A549 treated with DMSO at 1 μM for 4 hours (cell line): ENCODE measurements at places on chromosomes 1 and 21. TPM values are rescaled to one million over a fixed set of nuclear protein-coding genes. Genes with fewer than 3 reads are reported as not detected.

The ANKRD34A gene
- 0.17 to 0.69 TPM (median 0.23 TPM) in 5 replicates for total RNA-seq

The SLC5A3 gene
- total RNA-seq, result 3.4 to 5.5 TPM (median 5.1 TPM) in 5 replicates

The IFI44L gene
- total RNA-seq, result 0.02 to 0.09 TPM (median 0.02 TPM) in 3 of 5 replicates, not detected in the others

The CYP4A11 gene
- not detected in 5 replicates for total RNA-seq

The RIPK4 gene
- total RNA-seq, result 11.4 to 15.0 TPM (median 12.3 TPM) in 5 replicates

The RC3H1 gene
- total RNA-seq, result 5.7 to 7.7 TPM (median 7.1 TPM) in 5 replicates

The AIRE gene
- not detected in 5 replicates for total RNA-seq

The GBP7 gene
- not detected in 5 replicates for total RNA-seq

The TMOD4 gene
- total RNA-seq, result 0.25 to 0.44 TPM (median 0.33 TPM) in 4 of 5 replicates, not detected in the other

The OBSCN gene
- total RNA-seq, result 3.9 to 6.4 TPM (median 5.8 TPM) in 5 replicates

The PDXK gene
- 231 to 311 TPM (median 266 TPM) in 5 replicates for total RNA-seq

The RORC gene
- 0.02 to 0.07 TPM (median 0.03 TPM) in 3 of 5 replicates, not detected in the others for total RNA-seq

The FAM163A gene
- 0.02 TPM in 1 of 5 replicates, not detected in the others for total RNA-seq

The SLC5A9 gene
- total RNA-seq, result 0.08 TPM in 1 of 5 replicates, not detected in the others

The C1orf87 gene
- not detected in 5 replicates for total RNA-seq

The LRP8 gene
- total RNA-seq, result 43.8 to 54.8 TPM (median 52.5 TPM) in 5 replicates

The OR2G6 gene
- not detected in 5 replicates for total RNA-seq

The LIPI gene
- total RNA-seq, result not detected in 5 replicates

The S100A13 gene
- total RNA-seq, result 154 to 169 TPM (median 160 TPM) in 5 replicates

The NR1I3 gene
- total RNA-seq, result 0.21 TPM in 1 of 5 replicates, not detected in the others

The RNU1-2 gene
- 7.3 TPM in 1 of 5 replicates, not detected in the others for total RNA-seq

The PDE4B gene
- 16.7 to 26.2 TPM (median 21.8 TPM) in 5 replicates for total RNA-seq

The KLHDC7A gene
- total RNA-seq, result 1.2 to 2.1 TPM (median 1.5 TPM) in 5 replicates

The EFNA1 gene
- 30.6 to 50.0 TPM (median 37.3 TPM) in 5 replicates for total RNA-seq

The FDPS gene
- total RNA-seq, result 161 to 196 TPM (median 162 TPM) in 5 replicates

The CD48 gene
- total RNA-seq, result not detected in 5 replicates

The SYNJ1 gene
- 1.6 to 4.3 TPM (median 3.3 TPM) in 5 replicates for total RNA-seq

The LCE1D gene
- not detected in 5 replicates for total RNA-seq

The IFNLR1 gene
- total RNA-seq, result 1.0 to 1.5 TPM (median 1.4 TPM) in 5 replicates

The MATN1 gene
- total RNA-seq, result 0.10 to 0.12 TPM (median 0.11 TPM) in 4 of 5 replicates, not detected in the other

The KIF26B gene
- total RNA-seq, result 0.02 to 0.14 TPM (median 0.05 TPM) in 5 replicates

The NBPF6 gene
- total RNA-seq, result not detected in 5 replicates

The TTC22 gene
- total RNA-seq, result not detected in 5 replicates

The FCRL6 gene
- total RNA-seq, result not detected in 5 replicates

The MX2 gene
- total RNA-seq, result 0.02 to 0.08 TPM (median 0.07 TPM) in 4 of 5 replicates, not detected in the other

The CFAP141 gene
- not detected in 5 replicates for total RNA-seq

The AMY1C gene
- not detected in 5 replicates for total RNA-seq

The HSD3B2 gene
- total RNA-seq, result not detected in 5 replicates

The ADPRS gene
- 23.3 to 29.3 TPM (median 25.8 TPM) in 5 replicates for total RNA-seq

The DNAJC28 gene
- total RNA-seq, result 0.26 to 0.49 TPM (median 0.40 TPM) in 5 replicates

The S100B gene
- total RNA-seq, result not detected in 5 replicates

The RCOR3 gene
- 20.5 to 23.4 TPM (median 20.8 TPM) in 5 replicates for total RNA-seq

The LCE3A gene
- not detected in 5 replicates for total RNA-seq

The GPR161 gene
- total RNA-seq, result 9.2 to 15.6 TPM (median 12.6 TPM) in 5 replicates

The BEND5 gene
- total RNA-seq, result not detected in 5 replicates

The CLDN17 gene
- not detected in 5 replicates for total RNA-seq

The KCND3 gene
- total RNA-seq, result 0.01 to 0.02 TPM in 2 of 5 replicates, not detected in the others

The RHEX gene
- not detected in 5 replicates for total RNA-seq

The GUCA2B gene
- total RNA-seq, result 0.21 to 0.45 TPM in 2 of 5 replicates, not detected in the others

The TLCD4 gene
- 6.1 to 14.2 TPM (median 11.6 TPM) in 5 replicates for total RNA-seq
